ENCODE measurements at places on chromosomes 5 and 9.
A peak's percentile ranks its signal among the peaks of the same experiment; 100 is the strongest.

DNA sequence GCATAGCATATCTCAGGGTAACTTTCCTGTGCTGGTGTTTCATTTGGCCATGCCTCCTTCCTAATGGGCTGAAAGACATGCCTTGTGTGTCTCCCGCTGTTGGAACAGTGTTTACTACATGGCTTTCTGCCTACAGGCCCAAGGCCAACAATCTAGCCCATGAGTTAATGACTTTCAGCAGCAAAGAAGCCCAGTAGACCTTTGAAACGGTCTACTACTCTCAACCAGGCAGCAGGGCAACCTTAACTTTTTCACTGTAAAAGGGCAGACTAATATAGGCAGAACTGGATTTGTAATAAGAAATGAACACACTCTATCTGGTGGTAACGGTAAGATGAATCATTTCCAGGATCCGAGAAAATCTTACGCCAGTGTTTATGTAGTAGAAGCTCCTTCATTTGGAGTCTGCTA, 21.0 kb downstream of the C5orf15 start:
- peak; percentile 20 for DNase-seq

GRCh38 chr5:144151026-144151425, 19.4 kb downstream of the YIPF5 start:
- peak; percentile 22 for DNase-seq

DNA sequence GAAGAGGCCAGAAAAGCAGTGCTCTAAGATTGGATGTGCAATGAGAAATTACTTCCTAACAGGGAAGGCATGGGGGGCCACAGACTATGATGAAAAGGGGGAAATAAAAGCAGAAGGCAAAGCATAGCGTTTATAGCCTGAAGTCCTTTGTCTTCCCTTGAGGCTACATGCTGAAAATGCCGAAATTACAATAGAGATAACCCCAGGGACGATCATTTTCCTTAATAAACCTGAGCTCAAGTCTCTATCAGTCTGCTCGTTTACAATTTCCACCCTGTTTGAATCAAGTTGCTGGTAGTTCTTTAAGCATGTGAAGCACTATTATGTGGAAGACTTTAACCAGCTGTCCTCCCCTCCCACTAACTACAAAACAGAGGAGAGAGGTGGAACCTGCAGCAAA, 60.4 kb downstream of the FREM1 start:
- DNase-seq = no peak

GRCh38 chr5:135930029-135930948, 24.5 kb downstream of the LECT2 start:
- no peak for DNase-seq

DNA sequence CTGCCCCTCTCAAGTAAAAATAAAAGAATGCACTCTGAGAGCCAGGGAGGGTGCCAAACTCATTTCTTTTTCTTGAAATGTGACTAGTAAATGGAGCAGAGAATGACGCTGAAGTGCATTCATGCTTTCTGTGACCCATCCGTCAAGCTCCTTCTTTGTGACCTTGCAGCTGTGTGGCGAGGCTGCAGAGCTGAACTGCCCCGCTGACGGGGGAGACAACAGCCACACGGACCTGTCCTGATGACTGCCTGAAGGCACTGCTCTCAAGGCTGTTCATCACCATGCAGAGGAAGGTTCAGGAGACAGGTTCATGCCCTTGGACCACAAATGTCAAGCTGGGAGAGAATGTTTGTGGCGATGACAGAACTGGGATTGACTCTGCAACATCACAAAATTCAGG, 21.0 kb upstream of the RASGEF1C start:
- DNase-seq = no peak

All from kidney glomerular epithelial cell (primary cell).